Activated T-cell treated with anti-CD3 and anti-CD28 coated beads, Interleukin-2, amount 50 U/mL, for 72 hours (primary cell): ENCODE measurements at places on chromosomes 4 and X.

DNA sequence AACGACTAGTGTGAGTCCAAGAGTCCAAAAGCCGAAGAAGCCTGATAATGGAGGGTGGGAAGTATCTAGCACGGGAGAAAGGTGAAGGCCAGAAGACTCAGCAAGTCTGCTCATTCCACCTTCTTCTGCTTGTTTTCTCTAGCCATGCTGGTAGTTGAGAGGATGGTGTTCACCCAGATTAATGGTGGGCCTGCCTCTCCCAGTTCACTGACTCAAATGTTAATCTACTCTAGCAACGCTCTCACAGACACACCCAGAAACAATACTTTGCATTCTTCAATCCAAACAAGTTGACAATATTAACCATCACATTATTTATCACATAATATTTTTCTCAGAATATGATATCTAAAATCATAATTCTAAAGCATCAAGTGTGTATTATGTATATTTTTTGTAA lies 1055.1 kb upstream of the PCDH10 start:
- H3K4me1 ChIP-seq, result no peaks in the 10 kb centered on the region
- no peaks in the 10 kb centered on the region for H3K27me3 ChIP-seq
- no peak overlapping the region for H3K27ac ChIP-seq
- no peak for DNase-seq
- H3K4me3 ChIP-seq, result no peak overlapping the region

- H3K4me1 ChIP-seq, result peaks cover 11% of the 10 kb centered on the region
- H3K36me3 ChIP-seq, result peaks cover 5% of the 10 kb centered on the region
- H3K4me3 ChIP-seq, result peak within 1 kb of the TSS; percentile 80
- no peak for DNase-seq
These were observed at the start of gene PTCHD1 for GRCh38 chrX:23334848-23335599. TSS of gene PTCHD1 (plus strand) at chrX:23334849. CDS start at chrX:23334876, 27 bp downstream.

DNA sequence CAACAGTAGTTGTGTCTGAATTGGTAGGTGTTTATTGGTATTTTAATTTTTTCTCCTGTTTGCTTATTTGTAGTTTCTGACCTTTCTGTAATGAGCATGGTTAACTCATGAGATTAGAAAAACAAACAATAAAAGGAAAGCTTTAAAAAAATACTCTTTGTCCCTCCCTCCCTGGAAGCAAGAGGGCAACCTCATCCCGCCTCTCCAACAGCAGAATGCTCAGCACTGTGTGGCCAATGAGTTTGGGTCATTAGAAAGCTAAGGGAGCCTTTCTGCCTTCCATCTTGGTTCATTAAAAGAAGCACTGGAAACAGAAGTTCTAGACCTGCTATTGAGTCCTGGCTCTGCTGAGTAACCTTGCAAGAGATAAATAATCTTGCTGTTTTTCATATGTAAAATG lies 33.9 kb downstream of the TRPC5 start:
- no peak for DNase-seq
- no peak overlapping the region for H3K27ac ChIP-seq
- H3K27me3 ChIP-seq, result peaks cover 14% of the 10 kb centered on the region
- H3K4me3 ChIP-seq, result no peak overlapping the region
- no peaks in the 10 kb centered on the region for H3K36me3 ChIP-seq
- H3K4me1 ChIP-seq, result no peaks in the 10 kb centered on the region

GRCh38 chrX:17553469-17553868 lies 178.5 kb downstream of the NHS start:
- H3K27ac ChIP-seq, result no peak overlapping the region
- H3K27me3 ChIP-seq, result peaks cover 17% of the 10 kb centered on the region
- no peak overlapping the region for H3K4me3 ChIP-seq
- H3K4me1 ChIP-seq, result peaks cover 20% of the 10 kb centered on the region
- no peak for DNase-seq

- DNase-seq, result no peak
- H3K36me3 ChIP-seq, result peaks cover 7% of the 10 kb centered on the region
- no peak overlapping the region for H3K27ac ChIP-seq
- H3K4me3 ChIP-seq, result no peak overlapping the region
These were observed 279.7 kb downstream of the CHIC1 start for GRCh38 chrX:73842541-73843234.

DNA sequence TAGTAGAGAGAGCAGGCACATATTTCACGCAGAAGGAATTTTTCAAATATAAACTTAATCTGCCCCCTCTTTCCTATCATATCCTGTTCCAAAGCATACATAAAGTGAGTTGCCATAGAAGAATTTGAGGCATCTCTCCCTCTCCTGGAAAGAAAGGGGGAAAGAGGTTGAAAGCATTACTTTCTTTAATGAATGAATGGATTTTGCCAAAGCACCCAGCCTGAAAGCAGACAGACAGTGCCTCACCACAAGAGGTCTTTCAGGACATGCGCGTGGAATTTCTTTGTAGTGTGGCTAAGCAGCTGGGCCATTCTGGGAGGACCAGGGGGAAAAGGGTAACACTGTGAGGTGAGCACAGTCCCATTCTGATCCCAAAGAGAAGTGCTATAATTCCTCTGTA lies 651.4 kb downstream of the IQCM start:
- H3K4me1 ChIP-seq, result no peaks in the 10 kb centered on the region
- no peaks in the 10 kb centered on the region for H3K27me3 ChIP-seq
- H3K36me3 ChIP-seq, result no peaks in the 10 kb centered on the region
- no peak for DNase-seq

DNA sequence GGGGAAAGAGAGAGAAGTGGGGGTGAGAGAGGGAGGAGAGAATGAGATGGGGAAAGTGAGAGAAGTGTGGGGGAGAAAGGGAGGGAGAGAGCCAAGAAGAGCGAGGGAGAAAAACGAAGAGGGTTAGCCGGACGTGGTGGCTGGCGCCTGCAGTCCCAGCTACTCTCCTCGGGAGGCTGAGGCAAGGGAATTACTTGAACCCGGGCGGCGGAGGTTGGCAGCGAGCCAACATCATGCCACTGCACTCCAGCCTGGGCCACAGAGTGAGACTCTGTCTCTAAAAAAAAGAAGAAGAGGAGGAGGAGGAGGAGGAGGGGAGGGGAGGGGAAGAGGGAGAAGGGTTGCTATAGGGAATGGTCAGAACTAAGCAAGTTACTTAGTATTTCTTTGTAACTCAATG lies 1.7 kb upstream of the NXT2 start:
- peaks cover 56% of the 10 kb centered on the region for H3K27me3 ChIP-seq
- no peak for DNase-seq
- peaks cover 9% of the 10 kb centered on the region for H3K4me1 ChIP-seq
- H3K4me3 ChIP-seq, result no peak overlapping the region

GRCh38 chr4:90127706-90128345 lies 632 bp downstream of the CCSER1 start:
- H3K27ac ChIP-seq, result no peak overlapping the region
- peaks cover 42% of the 10 kb centered on the region for H3K27me3 ChIP-seq
- H3K4me1 ChIP-seq, result peaks cover 23% of the 10 kb centered on the region
- H3K4me3 ChIP-seq, result peak overlapping the region; percentile 92

DNA sequence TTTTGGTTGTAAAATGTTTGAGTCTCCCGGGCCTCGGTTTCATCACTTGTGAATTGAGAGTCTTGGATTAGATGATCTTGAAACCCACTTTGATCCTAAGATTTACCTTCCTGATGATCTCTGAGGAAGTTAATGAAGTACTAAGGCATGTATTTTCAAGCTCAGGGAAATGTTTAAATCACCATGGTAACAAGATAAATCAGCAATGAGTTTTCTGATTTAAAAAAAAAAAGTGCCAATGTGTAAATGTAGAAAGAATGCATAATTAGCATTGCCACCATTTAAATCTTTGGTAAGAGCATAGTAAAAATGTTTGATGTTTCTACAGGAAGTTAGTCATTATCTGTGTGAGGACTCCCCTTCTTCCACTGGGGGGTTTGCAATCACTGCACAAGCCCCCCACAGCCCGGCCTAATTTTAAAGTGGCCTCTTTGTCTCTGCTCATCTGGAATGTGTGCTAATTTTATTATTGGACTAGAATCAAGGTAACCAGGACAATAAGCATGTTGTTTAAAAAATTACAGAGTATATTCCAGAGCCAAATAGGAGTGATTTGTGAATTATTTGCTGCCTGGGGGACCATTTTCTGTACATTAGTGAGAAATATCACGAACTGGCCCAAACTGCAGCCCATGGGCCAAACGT lies 93.6 kb downstream of the SLC34A2 start:
- peaks cover 2% of the 10 kb centered on the region for H3K36me3 ChIP-seq
- H3K4me3 ChIP-seq, result no peak overlapping the region
- no peaks in the 10 kb centered on the region for H3K4me1 ChIP-seq
- no peak overlapping the region for H3K27ac ChIP-seq
- no peak for DNase-seq

DNA sequence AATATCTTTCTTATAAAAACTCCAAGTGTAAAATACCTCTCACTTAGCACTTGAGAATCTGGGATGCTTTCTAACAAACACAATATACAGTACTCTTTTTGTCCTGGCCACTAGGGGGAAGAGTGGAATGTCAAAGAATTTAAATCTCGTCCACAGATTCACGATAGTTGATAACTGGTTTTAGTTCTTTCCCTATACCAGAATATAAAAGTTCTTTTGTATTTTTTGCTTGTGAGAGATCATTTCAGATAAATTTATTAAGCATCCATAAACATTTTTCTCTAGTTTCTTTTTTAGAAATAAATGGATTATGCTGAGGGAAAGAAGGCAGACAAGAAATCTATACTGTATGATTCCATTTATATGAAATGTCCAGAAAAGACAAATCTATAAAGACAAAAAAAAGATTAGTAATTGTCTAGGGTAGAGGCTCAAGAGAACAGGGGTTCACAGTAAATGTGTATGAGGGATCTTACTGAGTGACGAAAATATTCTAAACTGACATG lies 50.4 kb downstream of the MGARP start:
- H3K27ac ChIP-seq, result no peak overlapping the region
- peak; percentile 7 for DNase-seq
- H3K4me3 ChIP-seq, result no peak overlapping the region
- no peaks in the 10 kb centered on the region for H3K27me3 ChIP-seq
- no peaks in the 10 kb centered on the region for H3K36me3 ChIP-seq

GRCh38 chr4:96675896-96676295 lies 836.0 kb downstream of the PDHA2 start:
- H3K4me1 ChIP-seq, result no peaks in the 10 kb centered on the region
- H3K36me3 ChIP-seq, result no peaks in the 10 kb centered on the region
- no peak for DNase-seq
- no peaks in the 10 kb centered on the region for H3K27me3 ChIP-seq
- H3K4me3 ChIP-seq, result no peak overlapping the region
